Fibroblast of villous mesenchyme (primary cell): ENCODE measurements at places on chromosomes 11 and 22. TPM values are rescaled to one million over a fixed set of nuclear protein-coding genes. Genes with fewer than 3 reads are reported as not detected.

MYO7A gene
- 0.32 and 0.43 TPM in 2 replicates for total RNA-seq

DNA sequence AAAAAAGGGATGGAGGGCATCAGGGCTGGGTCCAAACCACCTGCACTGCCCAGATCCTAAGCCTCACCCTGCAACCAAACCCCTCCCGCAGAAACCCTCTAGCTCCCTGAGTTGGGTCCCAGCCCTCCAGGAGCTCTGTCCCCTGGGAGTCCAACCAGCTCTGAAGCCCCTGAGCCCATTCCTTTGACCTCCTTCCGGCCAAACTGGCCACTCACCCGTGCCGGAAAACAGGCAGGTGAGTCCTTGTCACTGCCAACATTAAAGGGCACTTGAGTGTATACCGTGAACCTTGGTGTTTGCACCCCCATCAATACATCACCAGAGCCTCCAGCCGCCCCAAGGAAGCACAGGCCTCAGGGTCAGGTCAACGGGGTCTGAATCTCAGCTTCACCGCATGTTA, 11.5 kb downstream of the MS4A15 start:
- DNase-seq, result no peak

DNA sequence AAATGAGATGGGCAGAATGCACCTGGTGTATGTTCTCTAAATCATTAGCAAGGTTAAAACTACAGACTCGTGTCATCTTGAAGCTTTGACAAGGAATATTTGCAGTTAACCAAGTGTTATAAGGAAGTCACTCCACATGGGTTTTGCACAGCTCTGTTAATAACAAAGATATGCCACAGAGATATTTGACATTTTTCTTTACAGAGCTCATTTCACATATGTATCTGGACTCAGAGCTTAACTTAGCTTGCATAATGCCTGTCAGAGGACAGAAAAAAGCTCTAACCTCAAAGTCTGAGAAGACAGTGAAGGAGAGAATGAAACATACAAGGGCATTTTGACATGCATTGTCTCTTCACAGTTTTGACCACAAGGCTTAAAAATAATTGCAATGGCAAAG, 105.5 kb downstream of the C11orf87 start:
- no peak for DNase-seq

TMA7B gene
- not detected in 2 replicates for total RNA-seq

DNA sequence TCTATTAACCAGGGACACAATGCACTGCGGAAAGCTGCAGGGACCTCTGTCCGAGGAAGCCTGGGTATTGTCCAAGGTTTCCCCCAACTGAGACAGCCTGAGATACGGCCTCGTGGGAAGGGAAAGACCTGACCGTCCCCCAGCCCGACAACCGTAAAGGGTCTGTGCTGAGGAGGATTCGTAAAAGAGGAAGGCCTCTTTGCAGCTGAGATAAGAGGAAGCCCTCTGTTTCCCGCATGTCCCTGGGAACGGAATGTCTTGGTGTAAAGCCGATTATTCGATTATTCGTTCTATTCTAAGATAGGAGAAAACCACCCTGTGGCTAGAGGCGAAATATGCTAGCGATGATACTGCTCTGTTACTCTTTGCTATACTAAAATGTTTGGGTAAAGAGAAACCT, 5.2 kb downstream of the BET1L start:
- DNase-seq, result no peak

BRSK2 gene
- total RNA-seq, result under 0.01 TPM in 2 replicates

DNA sequence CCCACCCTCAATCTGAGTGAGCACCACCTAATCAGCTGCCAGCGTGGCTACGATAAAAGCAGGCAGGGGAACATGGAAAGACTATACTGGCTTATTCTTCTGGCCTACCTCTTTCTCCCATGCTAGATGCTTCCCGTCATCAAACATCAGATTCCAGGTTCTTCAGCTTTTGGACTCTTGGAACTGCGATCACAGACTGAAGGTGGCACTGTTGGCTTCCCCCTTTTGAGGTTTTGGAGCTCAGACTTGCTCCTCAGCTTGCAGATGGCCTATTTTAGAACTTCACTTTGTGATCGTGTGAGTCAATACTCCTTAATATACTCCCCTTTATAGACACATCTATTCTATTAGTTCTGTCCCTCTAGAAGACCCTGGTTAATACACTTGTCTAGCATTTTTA, 543.7 kb upstream of the RAG2 start:
- no peak for DNase-seq

GRCh38 chr11:119905162-119905561, 176.2 kb upstream of the NECTIN1 start:
- DNase-seq, result no peak

- DNase-seq, result no peak
These were observed 17.5 kb upstream of the TMPRSS4 start for GRCh38 chr11:118059246-118059940.

LAYN gene
- total RNA-seq, result 41.9 and 66.5 TPM in 2 replicates

OR8G5 gene
- not detected in 2 replicates for total RNA-seq

MUC5B gene
- total RNA-seq, result not detected in 2 replicates

GDPD4 gene
- total RNA-seq, result 0.43 and 0.64 TPM in 2 replicates

DNA sequence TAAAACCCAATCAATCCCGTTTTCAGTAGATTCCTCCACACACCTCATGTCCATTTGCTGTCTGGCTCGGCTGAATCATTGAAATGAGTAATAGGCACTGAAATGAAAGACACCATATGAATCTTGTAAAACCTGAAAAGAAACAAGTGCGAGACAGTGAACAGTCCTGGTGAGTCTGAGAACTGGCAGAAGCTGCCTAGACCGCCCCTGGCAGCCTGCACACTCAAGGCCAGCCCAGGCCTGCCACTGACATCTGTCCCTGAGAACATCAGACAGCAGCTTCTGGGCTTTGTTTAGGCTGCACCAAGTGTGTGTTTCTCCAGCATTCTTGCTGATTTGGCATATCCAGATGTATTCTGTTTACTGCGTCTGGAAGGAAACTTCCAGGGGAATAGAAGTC, 44.8 kb downstream of the ENDOD1 start:
- peak; percentile 74 for DNase-seq

DNA sequence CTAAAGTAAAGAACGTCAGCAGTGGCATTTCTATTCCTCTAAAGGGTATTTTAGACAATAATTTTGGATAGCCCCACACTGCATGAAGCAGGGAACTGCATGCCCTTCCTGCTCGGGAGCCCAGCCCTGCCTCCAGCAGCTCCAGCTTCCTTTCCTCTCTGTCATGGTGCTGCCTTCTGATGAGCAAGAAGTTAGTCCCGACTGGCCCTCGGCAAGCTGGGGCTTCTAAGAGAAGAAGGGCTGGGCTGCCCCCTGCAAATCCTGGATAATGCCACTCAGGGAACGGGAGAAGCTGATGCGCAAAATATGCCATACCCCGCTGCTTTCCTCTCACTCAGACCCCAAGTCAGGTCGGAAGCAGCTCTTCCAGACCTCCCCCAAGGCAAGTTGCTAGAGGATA, 296.4 kb downstream of the ETS1 start:
- no peak for DNase-seq

VWA5A gene
- 6.5 and 12.2 TPM in 2 replicates for total RNA-seq

DNA sequence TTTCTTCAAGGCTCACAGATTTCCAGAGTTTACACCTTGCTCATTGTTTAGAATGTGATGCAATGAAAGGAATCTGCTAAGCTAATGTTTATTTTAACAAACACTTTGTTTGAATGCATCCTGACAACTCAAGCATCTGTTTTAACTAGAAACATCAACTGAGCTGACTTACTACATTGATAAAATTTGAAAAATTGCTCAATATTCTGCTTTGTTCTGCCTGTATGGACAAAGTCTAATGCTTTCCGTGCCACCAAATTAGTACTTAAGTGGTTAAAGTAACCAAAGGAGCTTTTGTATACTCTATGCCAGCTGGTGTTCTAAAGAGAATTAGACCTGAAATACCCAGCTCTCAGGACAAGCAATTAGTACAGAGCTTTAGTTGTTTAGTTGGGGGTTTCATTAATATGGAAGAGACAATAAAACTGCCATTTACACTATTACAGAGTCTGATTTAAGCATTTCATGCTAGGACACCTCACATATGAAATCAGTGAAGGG, 105.2 kb downstream of the MAML2 start:
- DNase-seq, result no peak

CEND1 gene
- total RNA-seq, result 0.43 and 0.64 TPM in 2 replicates

DNA sequence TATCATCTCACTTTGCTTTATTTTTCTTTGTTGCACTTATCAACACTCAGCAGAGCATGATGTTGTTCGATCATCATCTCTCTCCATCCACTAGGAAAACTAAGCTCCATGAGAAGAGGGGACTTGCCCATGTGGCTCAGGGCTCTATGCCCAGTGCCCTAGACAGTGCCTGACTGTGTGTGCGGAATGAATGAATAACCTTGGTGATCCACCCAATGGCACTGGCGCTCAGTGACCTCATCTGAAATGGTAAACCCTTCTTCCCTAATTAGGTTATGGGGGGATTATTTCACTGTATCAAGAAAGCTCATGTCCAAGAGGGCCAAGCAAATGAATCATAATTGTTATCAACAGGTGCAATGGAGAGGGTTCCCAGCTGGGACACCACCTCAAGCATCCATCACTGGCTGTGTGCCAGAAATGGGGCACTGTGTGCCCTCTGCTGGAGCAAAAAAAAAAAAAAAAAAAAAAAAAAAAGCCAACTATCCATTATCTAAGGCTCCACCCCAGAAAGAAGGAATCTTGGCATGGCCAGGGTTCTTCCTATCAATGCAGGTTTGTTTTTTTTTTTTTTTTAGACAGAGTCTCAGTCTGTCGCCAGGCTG, 172.6 kb downstream of the LARGE1 start:
- no peak for DNase-seq

DNA sequence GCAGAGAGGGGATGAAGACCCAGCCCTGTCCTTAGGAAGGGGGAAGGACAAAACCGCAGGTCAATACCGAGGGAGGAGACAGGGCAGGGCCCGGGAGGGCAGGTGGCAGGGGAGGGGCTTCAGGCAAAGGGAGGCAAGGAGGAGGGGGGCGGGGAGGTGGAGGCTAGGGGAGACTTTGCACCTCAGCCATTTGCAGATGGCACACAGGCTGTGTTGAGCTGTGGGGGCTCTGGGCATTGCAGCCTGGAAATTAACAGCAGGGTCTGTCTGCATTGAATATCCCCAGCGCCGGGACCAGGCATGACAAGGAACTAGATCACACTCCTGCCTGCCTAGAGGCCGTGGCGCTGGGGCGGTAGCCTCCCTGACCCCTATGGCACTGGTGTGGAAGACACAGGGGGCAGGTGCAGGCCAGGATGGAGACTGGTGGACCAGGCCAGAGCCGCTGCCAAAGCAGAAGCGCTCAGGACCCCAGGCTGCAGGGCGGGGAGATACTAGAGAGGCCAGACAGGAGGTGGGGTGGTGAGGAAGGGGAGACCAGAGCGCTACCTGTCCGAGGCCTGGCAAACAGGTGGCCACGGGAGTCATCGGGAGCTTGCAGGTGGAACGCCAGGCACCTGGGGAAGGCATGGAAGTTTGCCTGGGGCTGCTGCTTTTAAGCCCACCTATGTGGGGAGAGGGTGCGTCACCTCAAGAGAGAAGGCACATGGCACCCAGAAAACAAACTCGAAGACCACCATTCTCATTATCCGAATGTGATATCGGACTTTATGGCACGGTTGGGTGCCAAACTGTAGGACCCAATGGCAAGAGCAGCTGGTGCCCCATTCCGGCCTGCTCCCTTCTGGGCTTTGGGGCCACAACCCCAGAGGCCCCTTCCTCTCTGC, 11.5 kb downstream of the CBX6 start:
- DNase-seq, result no peak

- no peak for DNase-seq
These were observed 866 bp downstream of the EXPH5 start for GRCh38 chr11:108592591-108593213.

DNA sequence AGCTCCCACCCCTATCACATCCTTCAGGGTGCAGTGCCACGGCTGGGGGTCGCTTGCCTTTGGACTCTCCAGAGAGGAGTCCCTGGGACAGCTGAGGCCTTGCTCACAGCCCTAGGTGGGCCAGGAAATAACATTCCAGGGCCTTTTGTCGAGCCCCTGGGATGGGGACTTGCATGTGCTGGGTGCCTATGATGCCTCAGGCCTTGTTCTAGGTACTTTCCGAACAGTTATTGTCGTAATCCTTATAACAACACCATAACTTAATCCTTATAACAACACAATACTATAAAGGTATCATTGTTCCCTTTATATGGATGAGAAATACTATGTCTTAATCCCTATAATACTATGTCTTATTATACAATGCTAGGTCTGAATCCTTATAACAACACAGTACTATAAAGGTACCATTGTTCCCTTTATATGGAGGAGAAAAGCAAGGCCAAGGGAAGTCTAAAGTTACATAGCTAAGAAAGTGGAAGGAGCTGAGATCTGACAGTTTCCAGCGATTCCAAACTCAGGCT, 236.5 kb downstream of the ST3GAL4 start:
- DNase-seq, result no peak

DNA sequence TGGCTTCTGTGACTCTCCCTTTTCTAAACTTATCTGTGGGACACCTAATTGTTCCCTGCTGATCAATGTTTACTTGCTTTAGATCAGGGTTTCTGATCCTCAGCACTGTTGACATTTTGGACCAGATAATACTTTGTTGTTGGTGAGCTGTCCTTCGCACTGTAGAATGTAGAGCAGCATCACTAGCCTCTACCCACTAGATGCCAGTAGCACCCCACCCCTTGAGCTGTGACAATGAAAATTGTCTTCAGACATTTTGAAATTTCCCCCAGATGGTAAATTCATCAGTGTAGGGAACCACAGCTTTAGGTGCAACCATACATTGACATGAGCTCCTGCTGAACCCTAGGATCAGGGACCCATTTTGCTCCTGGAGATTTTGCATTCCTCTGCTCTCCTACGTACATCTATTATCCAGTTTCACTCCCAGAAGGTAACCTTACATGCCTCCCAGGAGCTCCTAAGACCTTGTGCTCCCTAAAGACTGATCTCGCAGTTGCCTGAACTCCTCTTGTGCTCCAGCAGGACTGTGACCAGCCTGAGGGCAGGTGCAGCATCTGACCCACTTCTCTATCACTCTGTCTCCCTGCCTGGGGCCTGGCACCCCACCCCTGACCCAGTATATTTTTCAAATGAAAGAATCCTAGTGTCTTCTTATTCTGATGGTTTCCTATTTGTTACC, 107.8 kb downstream of the FAR1 start:
- DNase-seq, result no peak

- DNase-seq, result no peak
These were observed 369.4 kb downstream of the DDX10 start for GRCh38 chr11:109034339-109034696.

HSPB2 gene
- 0.43 and 0.64 TPM in 2 replicates for total RNA-seq

DNA sequence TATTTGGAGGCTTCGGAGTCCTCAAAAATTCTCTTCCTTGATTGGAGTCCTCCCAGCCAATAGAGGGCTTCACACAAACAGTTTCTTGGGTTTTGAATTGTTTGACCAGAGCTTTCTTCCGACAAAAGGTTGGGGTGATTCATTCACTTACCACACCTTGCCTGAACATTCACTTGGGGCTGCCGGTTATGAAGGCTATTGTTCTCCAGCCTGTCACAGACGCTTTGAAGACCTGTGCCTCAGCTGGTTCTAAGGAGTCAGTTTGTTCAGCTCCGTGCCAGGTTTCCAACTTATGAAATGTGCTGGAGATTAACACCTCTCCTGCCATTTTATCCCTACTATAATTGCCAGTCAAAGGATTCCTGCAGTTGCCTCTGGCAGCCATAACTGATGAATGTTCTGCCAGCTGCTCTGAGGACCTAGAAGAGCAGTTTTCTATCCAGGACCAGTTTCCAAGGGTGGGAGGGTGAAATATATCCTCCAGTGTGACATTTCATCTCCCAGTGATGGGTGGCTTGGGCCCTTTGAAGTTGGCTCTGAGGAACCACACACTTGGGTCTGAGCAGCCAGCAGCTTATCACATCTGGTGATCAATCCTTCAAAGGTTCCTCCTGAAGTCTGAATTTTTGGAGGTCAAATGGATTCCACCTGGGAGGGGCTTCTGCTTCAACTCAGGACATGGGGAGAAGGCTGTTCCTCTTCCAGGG, 31.4 kb downstream of the LIMK2 start:
- no peak for DNase-seq
